KBM-7 (cell line): ENCODE measurements at places on chromosomes 2 and 18.

GRCh38 chr2:88239781-88240180 lies 69.6 kb downstream of the THNSL2 start:
- peak; percentile 20 for DNase-seq

GRCh38 chr2:134458950-134459349 lies 205.1 kb downstream of the MGAT5 start:
- DNase-seq, result no peak

DNA sequence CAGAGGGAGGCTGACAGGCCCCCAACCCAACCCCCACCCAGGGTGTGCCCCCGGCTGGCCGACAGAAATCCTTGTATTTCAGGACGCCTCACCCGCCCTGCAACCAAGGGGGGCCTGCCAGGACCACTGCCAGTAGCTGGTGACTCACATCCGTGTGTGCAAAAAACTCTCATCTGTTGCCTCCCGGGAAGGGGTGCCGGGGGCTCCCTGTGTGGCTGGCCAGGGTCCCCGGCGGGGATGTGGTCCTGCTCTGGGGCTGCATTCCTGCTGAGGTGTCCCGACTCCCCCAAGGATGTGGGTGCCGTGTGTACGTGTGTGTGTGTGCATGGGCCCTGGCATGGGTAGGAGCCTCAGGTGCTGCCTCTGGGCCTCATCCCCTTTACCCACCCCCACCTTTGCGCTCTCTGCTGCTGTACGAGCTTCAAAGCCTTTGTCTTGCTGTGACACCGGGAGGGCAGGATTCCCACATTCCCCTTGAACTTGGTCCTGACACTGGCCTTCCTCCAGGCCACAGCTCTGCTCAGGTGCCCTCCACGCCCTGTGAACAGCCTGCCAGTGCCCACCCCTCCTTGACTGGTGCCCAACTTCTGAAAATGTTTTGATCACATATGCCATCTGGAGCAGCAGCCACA lies 226.3 kb upstream of the HDAC4 start:
- no peak for DNase-seq

GRCh38 chr2:147405651-147406050 lies 439.2 kb upstream of the ACVR2A start:
- no peak for DNase-seq

DNA sequence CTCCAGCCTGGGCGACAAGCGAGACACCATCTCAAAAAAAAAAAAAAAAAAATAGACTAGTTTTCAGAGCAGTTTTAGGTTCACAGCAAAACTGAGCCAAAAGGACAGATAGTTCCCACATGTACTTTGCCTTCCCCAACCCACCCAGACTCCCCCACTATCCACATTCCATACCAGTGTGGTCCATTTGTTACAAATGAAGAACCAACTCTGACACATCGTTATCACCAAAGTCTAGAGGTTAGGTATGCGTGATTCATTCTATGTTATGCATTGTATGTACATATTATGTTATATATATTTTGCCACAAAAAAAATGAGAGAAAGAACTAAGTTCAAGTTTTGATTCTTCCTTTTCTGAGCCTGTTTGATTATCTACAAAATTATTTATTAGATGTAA lies 3.5 kb downstream of the DUSP11 start:
- DNase-seq, result no peak

- no peak for DNase-seq
Measured at GRCh38 chr2:46435796-46436360, 43.5 kb upstream of the TMEM247 start.

DNA sequence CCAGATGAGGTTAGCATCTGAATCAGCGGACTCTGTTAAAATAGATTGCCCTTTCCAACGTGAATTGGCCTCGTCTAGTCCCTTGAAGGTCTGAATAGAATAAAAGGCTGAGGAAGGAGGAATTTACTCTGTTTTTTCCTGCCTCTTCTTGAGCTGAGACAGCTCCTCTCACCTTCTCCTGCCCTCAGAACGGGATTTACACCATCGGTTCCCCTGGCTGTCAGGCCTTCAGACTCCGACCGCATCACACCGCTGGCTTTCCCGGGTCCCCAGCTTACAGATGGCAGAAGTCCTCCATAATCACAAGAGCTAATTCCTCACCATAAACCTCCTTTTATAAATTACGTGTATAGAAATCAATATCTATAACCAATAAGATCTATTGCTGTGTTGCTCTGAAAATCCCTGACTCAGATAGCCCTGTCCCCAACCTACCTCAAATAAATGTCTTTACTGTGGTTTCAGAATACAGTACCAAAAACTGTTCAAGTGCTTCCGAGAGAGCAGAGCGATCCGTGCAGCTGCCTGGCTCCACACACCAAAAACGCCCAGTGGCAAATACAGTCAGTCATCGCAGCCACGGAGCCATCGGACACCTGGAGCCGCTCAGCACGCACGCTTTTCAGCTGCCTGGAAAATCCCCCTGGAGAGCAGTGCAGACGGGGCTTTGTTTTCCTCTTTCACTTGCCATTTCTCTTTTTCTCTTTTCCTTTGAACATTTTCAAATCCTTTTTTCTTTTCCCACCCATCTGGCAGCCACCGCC lies 196.9 kb downstream of the NRP2 start:
- DNase-seq, result no peak

GRCh38 chr2:102166189-102166845 lies 20.5 kb upstream of the IL1RL2 start:
- DNase-seq, result peak; percentile 14

DNA sequence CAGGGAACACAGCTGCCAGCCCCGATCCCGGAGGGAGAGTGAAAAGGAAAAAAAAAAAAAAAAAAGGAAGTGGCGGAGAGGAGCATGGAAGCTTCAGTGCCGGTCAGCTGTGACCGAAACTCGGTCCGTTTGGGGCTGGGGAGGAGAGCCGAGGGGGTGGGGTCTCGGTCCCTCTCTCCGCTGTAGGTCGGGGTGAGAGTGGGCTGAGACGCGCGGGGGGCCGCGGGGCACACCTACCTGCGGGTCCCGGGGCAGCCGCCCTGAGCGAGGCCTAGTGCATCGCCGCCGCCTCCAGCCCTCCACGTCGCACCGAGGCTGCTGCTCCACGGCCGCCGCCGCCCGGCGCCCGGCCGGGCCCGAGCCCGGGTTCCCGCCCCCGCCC lies 536 bp downstream of the VPS54 start:
- peak; percentile 71 for DNase-seq

DNA sequence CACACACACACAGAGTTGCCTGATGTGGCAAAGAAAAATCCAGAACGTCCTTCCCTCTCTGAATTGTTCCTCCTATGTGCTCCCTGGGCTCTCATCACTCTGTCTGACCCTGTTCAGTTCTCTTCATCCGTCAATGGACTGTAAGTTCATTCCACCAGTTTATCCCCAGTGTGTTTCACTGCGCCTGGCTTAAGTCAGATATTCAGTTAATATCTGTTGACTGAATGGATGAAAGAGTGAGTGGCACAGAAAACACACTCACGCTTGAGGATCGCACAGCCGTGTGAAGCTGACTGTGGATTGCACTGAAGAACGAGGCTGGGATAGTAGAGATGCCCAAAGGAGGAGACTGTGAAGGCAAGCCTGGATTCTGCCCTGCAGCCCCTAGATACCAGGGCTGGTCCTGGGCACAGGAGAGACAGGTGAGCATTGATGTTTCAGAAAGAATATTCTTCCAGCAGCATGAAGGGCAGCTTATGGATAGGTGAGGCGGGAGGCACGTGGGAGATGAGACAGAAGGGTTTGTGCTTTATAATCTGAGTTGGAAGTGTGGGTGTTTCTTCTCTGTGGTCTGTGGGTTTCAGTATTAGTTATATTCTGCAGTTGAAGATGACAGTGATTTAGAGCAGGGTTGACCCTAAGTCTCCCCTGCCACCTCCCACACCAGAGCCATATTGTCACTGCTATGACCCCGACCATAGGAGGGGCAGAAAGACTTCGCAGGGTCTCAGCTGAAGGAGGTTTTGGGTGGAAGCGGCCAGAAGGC lies 129.9 kb downstream of the SOCS6 start:
- DNase-seq, result no peak

- DNase-seq, result no peak
Measured at GRCh38 chr2:179250095-179250494, 14.5 kb downstream of the SESTD1 start.

GRCh38 chr2:37925063-37925897 lies at the start of gene RMDN2:
TSS of gene RMDN2 (plus strand) at chr2:37925287. CDS start at chr2:37929278, 3,991 bp downstream.
- peak; percentile 89 for DNase-seq

GRCh38 chr2:231785822-231786176 lies 446 bp upstream of the COPS7B start:
- DNase-seq, result no peak

DNA sequence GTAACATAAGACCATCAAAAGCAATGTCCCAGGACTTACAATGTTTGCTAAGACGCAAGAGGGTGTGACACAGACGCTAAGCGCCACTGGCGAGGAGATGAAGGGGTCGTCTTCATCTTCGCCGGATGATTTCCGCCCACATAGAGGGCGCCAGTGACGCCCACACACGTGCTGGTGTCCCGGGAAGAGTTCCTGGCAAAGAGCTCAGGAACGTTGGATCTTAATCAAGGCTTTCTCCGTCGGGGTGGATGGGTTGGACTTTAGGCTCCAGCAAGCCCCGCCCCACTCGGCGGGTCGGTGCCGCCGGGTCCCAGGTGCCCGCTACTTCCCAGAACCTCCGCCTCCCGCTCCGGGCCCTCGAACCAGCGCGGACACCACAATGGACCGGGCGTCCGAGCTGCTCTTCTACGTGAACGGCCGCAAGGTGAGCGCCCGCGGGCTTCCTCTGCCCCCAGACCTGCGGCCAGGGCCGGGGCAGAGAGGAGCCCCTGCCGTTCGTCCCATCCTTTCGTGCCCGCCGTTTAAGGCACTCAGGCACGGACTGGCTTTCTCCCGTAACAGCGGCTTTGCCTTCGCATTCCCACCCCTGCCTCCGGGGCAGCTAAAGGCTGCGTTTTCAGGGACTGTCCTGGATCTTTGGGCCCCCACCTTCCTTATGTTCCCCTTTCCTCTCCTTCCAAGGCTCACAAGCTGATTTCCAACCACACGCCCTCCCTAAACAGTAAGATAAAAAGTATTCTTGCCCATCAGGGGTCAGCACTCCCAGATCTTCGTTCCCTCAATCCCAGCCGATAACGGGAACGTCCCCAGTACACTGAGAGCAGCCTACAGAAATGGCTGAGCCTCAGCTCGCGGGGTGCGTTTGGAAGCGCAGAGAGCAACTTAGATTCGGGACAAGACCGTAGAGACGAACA lies at the start of gene AOX1:
TSS of gene AOX1 (plus strand) at position 285 of the 914 bp plus-strand sequence. CDS start at position 380, 95 bp downstream.
- no peak for DNase-seq

DNA sequence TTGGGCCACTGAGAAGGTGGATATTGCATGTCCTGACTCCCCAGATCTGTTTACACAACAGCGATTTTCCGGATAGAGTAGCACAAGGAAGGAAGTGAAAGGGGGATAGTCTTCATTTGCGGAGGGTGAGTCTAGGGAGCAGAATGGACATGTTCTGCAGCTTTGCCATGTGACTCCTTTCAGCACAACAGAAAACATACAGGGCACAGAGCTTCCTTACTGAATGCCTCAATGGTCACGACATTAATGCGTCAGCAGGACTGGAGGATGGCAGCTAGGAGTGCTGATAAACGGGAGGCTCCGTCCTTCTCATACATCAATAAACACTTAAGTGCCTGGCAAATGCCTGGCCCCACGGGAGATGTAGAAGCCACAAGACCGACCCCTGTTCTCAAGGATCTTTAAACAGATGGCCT lies 163.0 kb downstream of the FAM210A start:
- peak; percentile 64 for DNase-seq

DNA sequence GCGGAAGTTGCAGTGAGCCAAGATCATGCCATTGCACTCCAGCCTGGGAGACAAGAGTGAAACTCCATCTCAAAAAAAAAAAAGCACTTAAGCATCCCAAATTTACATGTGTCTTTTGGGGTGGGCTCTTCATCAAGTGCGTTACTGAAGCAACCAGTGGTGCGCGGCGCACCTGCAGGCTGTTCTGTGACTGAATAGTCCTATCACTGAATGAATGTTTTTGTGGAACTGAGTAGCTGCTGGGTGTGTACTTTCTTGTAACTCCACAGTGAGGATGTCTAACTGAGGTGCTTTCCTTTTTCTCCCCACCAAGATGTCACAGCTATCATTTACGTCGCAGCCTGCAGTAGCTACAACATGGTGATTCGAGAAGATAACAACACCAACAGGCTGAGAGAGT lies 17.0 kb downstream of the CHMP1B start:
- DNase-seq, result no peak

DNA sequence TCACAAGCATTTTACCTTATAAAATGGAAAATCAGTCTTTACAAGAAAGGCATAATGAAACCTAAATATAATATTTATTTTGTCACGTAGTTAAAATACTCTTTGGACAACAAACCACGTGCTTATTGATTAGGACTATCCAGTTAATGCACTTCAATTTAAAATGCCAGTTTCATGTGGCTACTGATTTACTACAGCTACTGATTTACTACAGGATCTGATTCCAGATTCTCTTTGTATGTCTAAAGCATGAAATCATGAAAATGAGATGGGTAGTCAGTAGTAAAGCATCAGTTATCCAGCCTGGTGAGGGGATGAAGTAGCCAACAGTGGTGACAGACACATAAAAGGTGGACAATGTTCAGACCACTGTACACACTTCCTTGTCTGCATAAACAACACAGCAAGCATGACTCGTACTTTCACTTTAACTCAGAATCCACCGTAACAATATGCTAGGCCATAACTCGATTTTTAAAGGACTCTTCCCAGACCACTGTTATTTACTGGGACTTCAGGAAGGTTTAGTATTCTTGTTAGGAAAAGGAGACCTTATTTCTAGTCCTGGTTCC lies 24.9 kb downstream of the ACAA2 start:
- no peak for DNase-seq

DNA sequence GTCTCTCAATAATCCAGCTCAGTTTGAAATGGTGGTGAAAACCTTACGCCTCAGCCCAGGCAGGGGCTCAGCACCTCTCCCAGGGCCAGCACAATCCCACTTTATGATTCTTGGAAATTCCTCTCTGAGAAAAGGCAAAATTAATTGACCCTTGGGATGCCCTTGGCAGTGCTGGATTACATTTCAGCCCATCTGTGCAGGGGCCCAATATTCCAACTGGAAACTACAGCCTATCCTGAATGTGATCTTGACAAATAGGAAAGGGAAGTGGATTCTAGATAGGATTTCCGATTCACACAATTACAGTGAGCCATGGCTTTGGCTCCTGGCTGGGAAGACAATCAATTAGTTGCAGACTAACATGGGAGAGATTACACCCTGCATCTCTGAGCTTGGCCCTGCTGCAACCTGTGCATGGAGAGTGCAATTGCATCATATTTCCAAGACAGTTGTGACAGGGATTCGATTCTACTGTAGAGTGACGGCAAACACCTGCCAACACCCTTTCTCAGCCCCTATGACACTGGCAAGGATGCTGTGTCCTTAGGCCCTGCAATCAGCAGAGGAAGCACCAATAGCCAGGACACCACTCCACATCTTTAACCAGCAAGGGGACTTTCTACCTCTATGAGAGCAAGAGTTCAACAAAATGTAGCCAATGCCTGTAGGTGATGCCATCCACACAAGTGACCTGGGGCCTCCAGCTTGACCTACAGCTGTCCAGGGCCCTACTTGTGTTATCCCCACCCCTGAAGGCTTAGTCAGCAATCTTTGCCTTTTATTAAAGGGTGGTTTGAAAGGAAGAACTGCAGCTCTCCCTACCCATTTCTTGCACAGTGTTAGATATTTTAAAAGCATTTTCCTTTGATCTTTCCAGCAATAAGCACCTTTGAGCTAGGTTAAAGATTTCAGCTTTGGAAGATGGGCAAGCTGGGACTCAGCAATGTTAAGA lies 187.2 kb upstream of the HS6ST1 start:
- DNase-seq, result no peak

- no peak for DNase-seq
Measured at GRCh38 chr2:182444806-182445205, 18.0 kb upstream of the PDE1A start.
